ENCODE measurements at places on chromosomes 5 and 9. TPM values are rescaled to one million over a fixed set of nuclear protein-coding genes. Genes with fewer than 3 reads are reported as not detected.

DNA sequence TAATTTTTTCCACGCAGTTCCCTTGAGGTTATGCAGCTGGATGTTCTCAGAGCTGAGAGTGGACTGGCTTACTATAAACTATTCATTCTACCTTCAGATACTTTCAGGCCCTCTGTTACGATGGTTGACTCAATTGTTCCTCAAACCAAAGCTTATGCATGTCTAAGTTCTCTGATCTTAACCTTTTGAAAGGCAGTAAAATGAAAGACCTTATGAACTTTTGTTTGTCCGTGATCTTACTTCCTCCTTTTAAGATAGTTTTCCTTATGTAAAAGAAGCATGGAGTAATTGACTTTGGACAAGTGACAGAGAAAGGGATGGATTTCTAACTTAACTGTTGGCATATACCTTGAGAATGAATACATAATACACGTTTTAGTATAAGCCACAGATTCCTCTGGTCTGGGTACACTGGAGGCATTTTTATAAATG, 575.7 kb downstream of the PDE4D start:
- no peak for DNase-seq

DNA sequence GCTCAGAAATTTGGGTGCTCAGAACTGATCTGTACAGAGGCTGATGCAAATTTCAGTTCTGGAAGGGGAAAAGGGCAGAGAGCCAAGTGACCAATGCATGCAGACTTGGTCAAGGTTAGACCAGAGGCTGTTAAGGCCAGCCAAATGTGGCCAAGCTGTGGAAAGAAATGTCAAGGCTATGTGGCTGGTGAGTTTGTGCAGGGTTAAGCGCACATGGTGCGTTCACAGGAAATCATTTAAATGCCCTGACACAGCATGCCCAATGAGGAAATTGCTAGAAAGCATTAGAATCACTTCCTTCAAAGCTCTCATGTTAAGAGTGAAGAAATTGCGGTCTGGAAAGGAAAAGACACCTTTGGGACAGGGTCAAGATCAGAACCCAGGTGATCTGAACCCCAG, 58.0 kb downstream of the PTPN3 start:
- DNase-seq, result no peak

KIF27 gene
- total RNA-seq, result 18.9 TPM

HACD4 gene
- total RNA-seq, result 14.5 TPM

- no peak for DNase-seq
Observed at GRCh38 chr5:37871023-37871815, 31.4 kb upstream of the GDNF start.

- DNase-seq, result no peak
Observed at GRCh38 chr5:110038297-110038997, 348.7 kb downstream of the MAN2A1 start.

HAVCR2 gene
- total RNA-seq, result 8.7 TPM

DNA sequence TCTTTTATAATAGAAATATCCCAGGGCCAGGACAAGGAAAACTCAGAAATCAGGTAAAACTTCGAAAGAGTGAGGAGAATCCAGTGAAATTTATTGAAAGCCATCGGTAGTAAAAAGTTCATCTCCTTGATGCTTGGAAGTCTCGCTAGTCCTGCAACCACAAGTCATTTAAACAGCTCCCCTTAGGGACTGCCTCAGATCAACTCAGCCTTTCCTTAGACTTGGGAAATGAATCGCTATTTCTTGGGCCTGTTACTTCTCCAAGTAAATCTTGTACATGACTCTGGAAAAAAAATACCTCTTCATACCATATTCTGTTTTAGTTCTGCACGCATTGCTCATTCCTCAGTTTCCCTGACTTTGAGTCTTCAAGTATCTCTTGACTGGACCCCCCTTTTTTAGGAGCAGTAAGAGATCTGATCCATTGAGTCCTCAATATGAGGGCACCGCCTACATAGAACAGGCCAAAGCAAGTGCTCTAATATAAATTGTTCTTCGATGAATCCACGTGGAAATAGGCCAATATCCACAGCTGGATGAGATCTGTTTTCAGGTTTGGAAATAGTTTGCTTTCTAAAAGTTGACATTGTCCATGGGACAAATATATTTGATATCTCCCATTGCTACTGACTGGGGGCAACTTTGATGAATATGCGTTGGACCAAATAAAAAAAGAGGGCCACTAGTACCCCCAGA, 114.2 kb downstream of the PRDM6 start:
- DNase-seq, result no peak

GRCh38 chr9:121774715-121775613, 123.5 kb downstream of the DAB2IP start:
- DNase-seq, result no peak
